ENCODE measurements at places on chromosomes 16 and 17. TPM values are rescaled to one million over a fixed set of nuclear protein-coding genes. Genes with fewer than 3 reads are reported as not detected.

GRCh38 chr16:4700380-4700996 is 7.1 kb downstream of the NUDT16L1 start:
- peaks cover 2% of the 10 kb centered on the region for H3K4me1 ChIP-seq
- H3K36me3 ChIP-seq: peaks cover 6% of the 10 kb centered on the region
- H3K4me3 ChIP-seq: no peak overlapping the region

DNA sequence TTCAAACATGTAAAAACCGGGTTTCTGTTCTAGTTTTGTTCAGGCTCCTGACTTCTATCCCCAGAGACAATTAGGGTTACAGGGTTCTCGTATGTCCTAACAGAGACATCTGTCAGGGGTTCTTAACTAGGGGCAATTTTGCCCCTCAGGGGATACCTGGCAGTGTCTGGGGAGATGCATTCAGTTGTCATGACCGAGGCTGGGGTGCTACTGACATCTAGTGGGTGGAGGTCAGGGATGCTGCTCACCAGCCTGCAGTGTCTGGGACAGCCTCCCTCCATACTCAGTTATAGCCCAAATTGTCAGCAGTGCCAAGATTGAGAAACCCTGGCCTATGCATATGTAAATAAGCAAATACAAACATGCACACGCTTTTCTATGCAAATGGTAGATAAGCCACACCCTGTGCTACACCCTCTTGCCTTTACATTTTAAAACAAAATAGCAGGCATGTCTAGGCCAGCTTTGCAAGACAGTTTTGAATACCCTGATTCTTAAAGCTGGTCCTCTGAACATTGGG is 37.4 kb downstream of the CLEC16A start:
- H3K4me3 ChIP-seq: peak overlapping the region; percentile 88
- H3K36me3 ChIP-seq: peaks cover 29% of the 10 kb centered on the region
- peak overlapping the region; percentile 92 for H3K27ac ChIP-seq
- no peaks in the 10 kb centered on the region for H3K27me3 ChIP-seq
- no peak for DNase-seq

GRCh38 chr17:42519546-42520491 is 16.2 kb upstream of the NAGLU start:
- DNase-seq: no peak
- H3K36me3 ChIP-seq: no peaks in the 10 kb centered on the region
- H3K27ac ChIP-seq: no peak overlapping the region
- no peak overlapping the region for H3K4me3 ChIP-seq

- no peaks in the 10 kb centered on the region for H3K36me3 ChIP-seq
- no peak overlapping the region for H3K27ac ChIP-seq
Observed at GRCh38 chr16:12315330-12316136, 339.0 kb downstream of the SNX29 start.

DNA sequence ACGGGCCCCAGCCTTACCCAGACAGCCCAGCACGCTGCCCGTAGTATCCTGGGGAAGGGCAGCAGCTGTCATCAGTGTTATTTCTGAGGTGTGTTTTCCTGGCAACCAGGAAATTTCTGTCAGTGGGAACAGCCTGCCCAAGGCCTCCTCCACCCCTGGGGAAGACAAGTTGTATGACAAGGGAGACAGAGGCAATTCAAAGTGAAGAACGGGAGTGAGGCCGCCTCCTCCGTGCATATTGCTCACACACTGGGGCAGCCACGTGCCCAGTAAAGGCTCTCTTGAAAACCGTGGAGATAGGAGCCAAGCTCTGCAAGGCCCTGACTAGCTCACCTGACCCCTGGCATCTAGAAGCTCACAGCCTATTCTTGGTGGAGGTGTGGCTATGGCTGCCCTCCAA is 57.6 kb downstream of the RAI1 start:
- H3K27ac ChIP-seq: no peak overlapping the region
- no peaks in the 10 kb centered on the region for H3K27me3 ChIP-seq
- H3K4me3 ChIP-seq: no peak overlapping the region
- DNase-seq: no peak
- no peaks in the 10 kb centered on the region for H3K36me3 ChIP-seq

The TEKT5 gene
- not detected for total RNA-seq

- no peak for DNase-seq
- no peaks in the 10 kb centered on the region for H3K36me3 ChIP-seq
- H3K27ac ChIP-seq: no peak overlapping the region
- no peaks in the 10 kb centered on the region for H3K27me3 ChIP-seq
- peaks cover 6% of the 10 kb centered on the region for H3K4me1 ChIP-seq
- H3K4me3 ChIP-seq: no peak overlapping the region
Observed at GRCh38 chr16:78198288-78198687, 98.8 kb downstream of the WWOX start.

DNA sequence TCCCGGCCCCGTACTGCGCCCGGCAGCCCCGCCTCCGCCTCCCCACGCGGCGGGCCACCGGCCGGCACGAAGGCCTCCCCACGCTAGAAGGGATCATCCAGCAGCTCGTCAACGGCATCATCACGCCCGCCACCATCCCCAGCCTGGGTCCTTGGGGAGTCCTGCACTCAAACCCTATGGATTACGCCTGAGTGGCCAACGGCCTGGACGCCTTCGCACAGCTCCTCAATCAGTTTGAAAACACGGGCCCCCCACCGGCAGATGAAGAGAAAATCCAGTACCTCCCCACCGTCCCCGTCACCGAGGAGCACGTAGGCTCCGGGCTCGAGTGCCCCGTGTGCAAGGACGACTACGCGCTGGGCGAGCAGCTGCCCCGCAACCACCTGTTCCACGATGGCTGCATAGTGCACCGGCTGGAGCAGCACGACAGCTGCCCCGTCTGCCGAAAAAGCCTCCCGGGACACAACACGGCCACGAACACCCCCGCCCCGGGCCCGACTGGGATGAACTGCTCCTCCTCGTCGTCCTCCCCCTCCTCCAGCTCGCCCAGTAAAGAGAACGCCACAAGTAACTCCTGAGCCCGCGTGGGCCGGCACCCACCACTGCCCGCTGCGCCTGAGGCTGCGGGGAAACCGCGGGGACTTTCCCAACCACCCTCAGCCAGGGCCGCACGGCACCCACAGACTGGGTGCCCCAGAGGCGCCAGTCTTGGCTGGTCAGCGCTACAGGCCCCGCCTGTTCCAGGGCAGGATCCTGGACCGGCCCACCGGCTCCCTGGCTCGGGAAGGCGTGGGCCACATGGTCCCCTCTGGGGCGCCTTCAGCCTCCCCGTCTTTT is 39.0 kb upstream of the AKAP1 start:
- H3K36me3 ChIP-seq: no peaks in the 10 kb centered on the region
- H3K4me1 ChIP-seq: peaks cover 18% of the 10 kb centered on the region
- H3K27ac ChIP-seq: no peak overlapping the region
- H3K4me3 ChIP-seq: peak overlapping the region; percentile 78

DNA sequence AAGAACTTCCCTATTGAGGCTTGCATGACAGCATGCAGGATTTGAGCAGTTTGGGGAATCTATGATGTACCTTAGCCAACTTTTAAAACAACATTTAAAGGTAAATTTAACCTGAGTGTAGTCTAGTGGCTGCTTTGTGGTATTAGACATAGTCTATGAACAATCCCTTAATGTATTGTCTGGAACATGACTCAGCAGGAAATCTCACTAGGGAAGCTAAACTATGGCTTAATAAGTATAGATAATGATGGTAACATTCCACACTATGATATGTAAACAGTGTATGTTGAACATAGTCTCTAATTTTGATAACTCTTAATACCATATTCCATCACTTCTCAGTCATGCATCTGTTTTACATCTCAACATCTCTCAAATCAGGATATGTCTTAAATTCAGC is 52.1 kb upstream of the SLC12A3 start:
- no peaks in the 10 kb centered on the region for H3K27me3 ChIP-seq
- no peak overlapping the region for H3K27ac ChIP-seq
- no peaks in the 10 kb centered on the region for H3K36me3 ChIP-seq
- no peak for DNase-seq
- H3K4me3 ChIP-seq: no peak overlapping the region

- no peak overlapping the region for H3K27ac ChIP-seq
- no peak for DNase-seq
- H3K36me3 ChIP-seq: no peaks in the 10 kb centered on the region
- H3K4me3 ChIP-seq: no peak overlapping the region
- peaks cover 29% of the 10 kb centered on the region for H3K27me3 ChIP-seq
Observed at GRCh38 chr16:50460538-50461399, 87.4 kb upstream of the NKD1 start.

DNA sequence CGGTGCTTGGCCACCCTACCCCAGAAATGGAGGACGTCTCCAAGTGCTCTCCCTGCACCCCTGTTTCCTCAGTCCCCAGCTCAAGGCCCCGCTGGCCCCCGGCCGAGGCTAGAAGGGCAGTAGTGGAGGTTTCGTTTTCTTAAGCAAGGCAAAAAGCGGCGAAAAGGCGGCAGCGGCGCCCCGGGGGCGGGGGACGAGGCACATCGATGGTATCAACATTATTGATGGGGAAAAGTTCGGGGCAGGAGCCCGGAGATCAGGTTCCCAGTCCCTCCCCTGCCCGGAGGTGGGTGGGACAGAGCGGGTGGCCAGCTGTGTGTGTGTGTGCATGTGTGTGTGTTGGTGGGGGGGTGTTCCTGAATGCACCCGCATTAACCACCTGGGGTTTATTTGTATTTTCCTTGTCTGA is 4.1 kb upstream of the SALL1 start:
- H3K4me1 ChIP-seq: peaks cover 4% of the 10 kb centered on the region
- peaks cover 55% of the 10 kb centered on the region for H3K27me3 ChIP-seq
- H3K27ac ChIP-seq: no peak overlapping the region
- no peak overlapping the region for H3K4me3 ChIP-seq

GRCh38 chr17:50853015-50853615 is 13.0 kb downstream of the TOB1 start:
- H3K36me3 ChIP-seq: no peaks in the 10 kb centered on the region
- H3K4me3 ChIP-seq: peak overlapping the region; percentile 71
- no peak for DNase-seq

DNA sequence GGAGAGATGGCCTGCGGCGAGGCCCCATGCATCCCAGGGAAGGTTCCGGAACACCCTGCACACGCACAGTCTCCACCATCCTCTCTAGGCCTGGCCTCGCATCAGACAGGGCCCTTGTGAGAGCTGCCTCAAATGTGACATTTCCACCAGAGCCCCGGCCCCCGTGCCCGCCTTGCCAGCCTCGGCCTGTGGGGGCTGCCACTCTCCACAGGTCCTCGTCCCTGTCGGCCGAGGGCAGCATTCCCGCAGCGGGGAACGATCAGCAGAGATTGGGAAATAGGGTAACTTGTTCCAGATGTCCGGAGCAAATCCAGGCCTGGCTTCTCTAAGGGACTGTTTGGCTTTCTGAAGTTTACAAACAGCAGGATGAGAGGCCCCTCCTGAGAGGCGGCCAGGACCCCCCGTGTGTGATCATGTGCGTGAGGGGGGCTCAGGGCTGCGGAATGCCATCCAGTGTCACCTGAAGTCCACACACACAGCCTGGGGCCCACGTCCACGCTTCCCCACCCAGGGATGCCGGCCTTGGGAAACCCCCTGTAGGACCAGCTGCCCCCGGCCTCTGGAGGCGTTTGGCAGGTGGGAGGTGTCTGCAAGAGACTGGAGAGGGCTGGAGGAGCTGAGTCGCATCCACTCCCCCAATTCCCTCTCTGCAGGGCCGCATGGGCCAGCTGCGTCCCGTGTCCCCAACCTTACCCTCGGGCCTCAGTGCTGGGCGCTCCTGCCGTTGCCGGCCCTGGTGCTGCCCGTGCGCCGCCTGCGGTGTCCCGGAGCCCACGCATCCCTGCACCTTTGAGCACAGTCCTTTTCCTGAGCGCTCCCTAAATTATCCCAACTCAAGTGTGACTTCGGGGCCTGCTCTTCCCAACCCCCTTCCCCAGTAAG is 70.4 kb downstream of the ZDHHC7 start:
- peaks cover 27% of the 10 kb centered on the region for H3K27me3 ChIP-seq
- H3K4me3 ChIP-seq: no peak overlapping the region
- DNase-seq: no peak
- H3K36me3 ChIP-seq: no peaks in the 10 kb centered on the region
- no peak overlapping the region for H3K27ac ChIP-seq

- no peaks in the 10 kb centered on the region for H3K27me3 ChIP-seq
- H3K27ac ChIP-seq: no peak overlapping the region
- no peaks in the 10 kb centered on the region for H3K36me3 ChIP-seq
Observed at GRCh38 chr17:17055286-17056155, 13.3 kb downstream of the MPRIP start.

DNA sequence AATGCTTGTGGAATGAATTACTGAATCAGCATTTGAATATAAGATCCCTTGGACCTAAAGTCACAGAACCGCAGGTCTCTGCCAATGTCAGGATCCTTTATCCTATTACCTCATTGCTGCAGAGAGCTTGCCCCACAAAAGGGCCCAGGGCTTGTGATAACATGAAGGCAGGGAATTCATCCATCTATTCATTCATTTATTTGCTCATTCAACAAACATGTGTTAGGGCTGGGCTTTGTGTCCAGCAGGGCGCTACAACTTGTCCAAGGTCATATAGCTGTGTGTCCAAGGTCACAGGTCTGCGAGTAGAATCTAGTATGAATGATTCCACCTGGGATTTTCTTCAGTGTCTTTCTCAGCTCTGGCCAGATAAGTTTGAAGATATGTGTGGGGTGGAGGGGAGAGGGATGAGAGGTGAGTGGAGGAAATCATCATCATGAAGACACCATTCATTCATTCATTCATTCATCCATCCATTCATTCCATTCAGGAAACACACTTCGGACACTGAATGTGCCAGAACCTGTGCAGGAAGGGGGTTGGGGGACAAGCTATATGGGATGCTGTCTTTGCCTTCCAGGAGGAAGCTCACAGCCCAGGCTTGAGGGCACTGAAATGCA is 1.3 kb upstream of the UNC45B start:
- no peaks in the 10 kb centered on the region for H3K36me3 ChIP-seq
- peaks cover 8% of the 10 kb centered on the region for H3K4me1 ChIP-seq
- H3K27me3 ChIP-seq: no peaks in the 10 kb centered on the region
- H3K4me3 ChIP-seq: no peak overlapping the region
- no peak for DNase-seq

DNA sequence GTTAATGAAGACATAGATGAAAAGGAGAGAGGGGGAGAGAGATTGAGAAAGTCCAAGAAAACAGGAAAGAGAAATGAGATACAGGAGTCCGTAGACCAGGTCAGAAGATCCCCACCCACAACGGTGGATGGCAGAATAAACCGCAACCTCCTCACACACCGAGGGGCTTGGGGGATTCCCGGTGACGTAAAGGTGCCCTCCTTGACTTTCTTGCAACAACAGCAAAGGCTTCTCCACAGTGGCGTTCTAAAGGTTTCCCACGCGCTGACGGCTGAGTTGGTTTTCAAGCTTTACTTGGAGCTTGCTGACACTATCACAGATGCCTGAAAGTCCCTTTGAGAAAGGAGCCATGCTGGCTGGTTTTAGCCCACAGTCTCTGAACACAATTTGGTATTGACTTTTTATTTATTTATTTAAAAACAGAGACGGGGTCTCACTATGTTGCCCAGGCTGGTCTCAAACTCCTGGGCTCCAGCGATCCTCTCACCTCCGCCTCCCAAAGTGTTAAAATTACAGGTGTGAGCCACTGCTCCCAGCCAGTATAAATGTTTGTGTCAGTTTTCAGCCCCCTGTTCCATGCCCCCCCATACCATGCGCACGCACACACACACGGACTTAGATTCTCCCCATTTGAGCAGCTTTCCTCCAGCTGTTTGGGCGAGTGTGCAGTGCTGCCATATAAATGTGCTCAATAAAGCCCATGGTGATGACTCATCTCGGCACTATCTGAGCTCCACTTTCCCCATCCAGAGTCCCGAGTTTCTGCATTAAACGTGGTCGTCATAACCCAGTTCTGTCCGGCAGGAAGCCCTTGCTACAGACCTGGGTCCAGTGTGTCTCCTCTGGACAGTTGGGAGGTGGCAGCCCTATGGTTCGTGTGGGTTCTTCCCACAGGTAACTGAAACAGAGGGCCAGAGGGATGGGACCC is 33.0 kb upstream of the SEC14L1 start:
- peak overlapping the region; percentile 53 for H3K27ac ChIP-seq
- no peaks in the 10 kb centered on the region for H3K27me3 ChIP-seq
- H3K4me1 ChIP-seq: peaks cover 29% of the 10 kb centered on the region
- no peaks in the 10 kb centered on the region for H3K36me3 ChIP-seq
- DNase-seq: no peak

All from natural killer cell treated with Interleukin-12 subunit alpha and Interleukin-12 subunit beta and Interleukin-15 and Interleukin-18, amount 100 ng/mL, for 72 hours (primary cell).